ENCODE measurements at places on chromosomes 13 and 19.

DNA sequence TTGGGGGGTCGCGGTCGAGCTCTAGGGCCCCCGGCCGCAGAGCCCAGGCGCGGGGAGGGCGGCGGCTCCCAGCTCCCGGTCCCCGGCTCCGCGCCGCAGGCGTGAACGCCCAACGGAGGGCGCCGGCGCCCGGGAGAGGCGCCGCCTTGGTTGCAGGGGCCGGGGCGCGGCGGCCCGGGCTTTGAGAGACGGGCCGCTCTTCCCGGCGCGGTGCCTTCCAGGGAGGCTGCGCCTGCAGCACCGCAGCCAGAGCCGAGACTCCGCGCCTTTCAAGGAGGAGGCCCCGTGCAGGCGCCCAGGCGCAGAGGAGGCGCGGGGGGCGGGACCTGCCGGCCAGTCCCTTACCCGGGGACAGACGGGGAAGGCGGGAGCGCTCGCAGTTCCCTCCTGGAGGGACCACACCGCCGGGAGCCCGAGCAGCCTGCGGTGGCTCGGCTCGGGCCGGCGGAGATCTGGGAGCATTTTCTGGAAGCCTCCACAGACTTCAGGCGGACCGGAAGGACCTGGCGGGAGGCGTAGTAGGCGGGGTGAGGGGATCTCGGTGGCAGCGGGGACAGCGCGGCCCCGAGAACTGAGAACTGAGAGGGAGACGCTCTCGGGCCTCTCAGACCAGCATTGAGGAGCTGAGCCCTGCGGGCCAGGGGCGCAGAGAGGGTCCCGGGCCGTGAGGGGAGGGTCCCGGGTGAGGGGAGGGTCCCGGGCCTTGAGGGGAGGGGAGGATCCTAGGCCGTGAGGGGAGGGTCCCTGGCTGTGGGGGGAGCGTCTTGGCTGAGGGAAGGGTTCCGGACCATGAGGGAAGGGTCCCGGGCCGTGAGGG, 25.5 kb upstream of the MCF2L start:
- no peak for DNase-seq

GRCh38 chr19:12841094-12841493, 2.8 kb downstream of the MAST1 start:
- DNase-seq, result no peak

DNA sequence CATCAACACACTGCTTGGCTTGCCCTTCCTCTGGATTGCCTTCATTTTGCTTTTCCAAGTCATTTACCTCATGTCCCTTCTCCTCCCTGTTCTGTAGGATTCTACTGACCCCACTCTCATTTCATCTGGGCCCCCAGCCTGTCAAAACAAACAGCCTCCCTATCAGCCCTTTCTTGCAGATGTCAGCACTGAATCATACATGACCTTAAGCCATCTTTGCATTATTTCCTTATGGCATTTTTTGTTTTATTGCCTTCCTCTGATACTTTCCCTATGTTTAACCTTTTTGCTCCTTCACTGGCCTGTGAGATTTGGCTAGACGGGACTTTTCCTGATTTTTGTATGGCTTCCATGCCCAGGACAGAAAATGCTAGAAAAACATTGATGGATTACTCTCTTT, 8.7 kb downstream of the LRCH1 start:
- no peak for DNase-seq

- no peak for DNase-seq
These were observed 4.4 kb downstream of the CCDC61 start for GRCh38 chr19:45999653-46000121.

GRCh38 chr13:58085819-58086218, 454.3 kb downstream of the PCDH17 start:
- no peak for DNase-seq

DNA sequence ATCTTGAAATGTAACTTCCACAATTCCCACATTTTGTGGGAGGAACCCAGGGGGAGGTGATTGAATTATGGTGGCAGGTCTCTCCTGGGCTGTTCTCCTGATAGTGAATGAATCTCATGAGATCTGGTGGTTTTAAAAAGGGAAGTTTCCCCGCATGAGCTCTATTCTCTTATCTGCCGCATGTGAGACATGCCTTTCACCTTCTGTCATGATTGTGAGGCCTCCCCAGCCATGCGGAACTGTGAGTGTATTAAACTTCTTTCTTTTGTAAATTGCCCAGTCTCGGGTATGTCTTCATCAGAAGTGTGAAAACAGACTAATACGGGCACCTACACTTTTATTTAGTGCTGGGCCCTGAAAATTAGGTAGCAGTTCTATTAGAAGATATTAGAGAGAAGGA, 45.8 kb downstream of the TNFSF13B start:
- no peak for DNase-seq

DNA sequence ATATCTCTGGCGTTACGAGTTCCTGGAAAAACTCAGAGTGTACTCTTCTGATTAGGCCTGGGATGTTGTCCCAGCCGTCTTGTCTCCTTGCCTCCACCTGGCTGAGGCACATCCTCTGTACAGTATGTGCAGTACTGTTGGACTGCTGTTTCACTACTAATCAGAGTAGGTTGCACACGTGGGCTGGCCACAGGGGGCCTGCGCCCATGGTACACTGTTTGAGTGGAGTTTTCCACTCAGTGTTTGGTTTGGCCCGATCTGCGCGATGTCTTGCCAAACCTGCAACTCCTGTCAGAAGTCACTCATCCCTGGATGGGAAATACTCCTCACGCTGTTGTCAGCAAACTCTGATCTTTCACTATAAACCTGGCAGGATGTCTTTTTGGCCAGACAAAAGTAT, 189.6 kb upstream of the CSNK1A1L start:
- DNase-seq, result no peak

DNA sequence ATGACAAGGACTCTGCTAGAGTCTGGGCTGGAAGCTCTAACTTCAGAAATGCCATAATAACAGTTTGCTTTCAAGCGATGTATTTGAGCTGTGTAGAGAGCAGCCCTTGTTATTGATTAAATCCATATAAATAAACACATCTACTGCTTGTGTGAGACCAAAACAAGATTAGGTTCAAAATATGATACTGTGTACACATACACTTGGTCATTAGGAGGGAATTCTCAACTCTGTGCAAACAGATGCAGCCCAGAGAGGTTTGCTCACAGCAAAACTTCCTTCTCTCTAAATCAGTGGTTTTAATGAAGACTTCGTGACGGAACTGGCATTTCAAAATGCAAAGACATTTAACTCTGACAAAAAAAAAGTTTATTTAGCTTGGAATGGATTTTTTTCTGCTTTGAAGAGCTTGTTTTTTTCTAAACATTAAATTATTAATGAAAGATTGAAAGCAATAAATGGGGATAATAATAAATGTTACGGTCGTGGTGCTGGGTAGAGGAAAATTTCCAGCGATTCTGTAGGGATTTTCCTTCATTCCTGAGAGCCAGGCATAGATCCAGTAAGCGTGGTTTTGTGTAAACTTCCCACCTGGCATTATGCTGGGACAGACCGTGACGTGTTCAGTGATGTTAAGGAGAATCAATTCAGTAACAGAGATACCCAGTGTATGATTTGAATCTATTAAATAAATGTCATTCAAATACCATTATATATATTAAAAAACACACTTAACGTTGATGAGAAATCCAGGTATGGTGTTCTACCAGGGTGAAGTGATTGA, 213.7 kb downstream of the TEX29 start:
- DNase-seq, result no peak

DNA sequence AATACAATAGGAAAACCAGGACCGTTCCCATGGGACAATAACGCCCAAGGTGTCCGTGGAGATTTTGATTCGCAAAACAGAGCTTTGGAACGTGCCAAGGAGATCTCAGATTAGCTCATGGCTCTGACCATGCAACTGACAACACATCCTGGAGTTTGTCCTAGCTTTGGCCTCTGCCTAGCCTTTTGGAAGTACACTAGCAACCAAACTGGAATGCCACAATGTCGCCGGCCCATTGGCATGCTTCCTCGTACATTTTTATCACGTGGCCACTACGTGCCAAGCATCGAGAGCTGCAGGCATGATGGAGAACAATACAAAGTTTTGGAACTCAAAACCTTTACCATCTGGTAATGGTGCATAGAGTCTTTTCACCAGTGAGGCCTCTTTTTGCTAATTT, 256.5 kb downstream of the DCLK1 start:
- DNase-seq, result no peak

- no peak for DNase-seq
These were observed 63.1 kb downstream of the SLITRK1 start for GRCh38 chr13:83819156-83819555.

DNA sequence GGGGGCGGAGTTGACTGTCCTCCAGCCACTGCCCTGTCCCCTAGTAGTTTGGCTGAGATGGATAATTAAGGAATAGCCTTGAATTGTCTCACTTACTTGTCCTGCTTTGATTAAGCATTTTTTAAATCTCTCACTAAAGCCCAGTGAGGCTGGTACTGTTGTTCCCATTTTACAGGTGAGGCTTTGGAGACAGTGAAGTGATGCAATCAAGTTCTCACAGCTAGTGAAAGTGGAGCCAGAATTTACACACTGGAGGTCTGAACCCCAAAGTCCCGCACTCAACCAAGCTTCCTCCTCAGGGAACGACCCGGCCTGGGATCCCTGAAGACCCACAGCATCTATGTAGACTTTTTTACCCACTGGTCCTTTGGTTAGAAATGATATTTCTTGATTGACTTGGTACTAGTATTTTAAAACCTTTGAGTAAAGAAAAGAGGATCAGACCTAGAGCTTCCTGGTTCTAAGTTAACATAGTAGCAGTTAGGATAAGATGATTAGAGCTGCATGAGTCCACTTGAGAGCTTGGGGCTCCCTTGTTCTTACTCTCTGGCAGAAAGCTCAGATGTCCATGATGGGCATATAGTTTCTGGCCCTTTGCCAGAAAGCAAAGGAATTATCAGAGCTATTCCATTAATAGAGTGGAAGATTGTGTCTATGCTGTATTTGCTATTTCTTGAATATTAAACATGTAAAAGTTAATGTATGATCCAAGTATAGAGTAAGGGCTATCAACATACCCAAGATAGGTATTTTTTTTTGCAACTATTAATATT, 154.3 kb downstream of the LMO7 start:
- no peak for DNase-seq

- no peak for DNase-seq
These were observed 63.2 kb upstream of the RGCC start for GRCh38 chr13:41394166-41394565.

DNA sequence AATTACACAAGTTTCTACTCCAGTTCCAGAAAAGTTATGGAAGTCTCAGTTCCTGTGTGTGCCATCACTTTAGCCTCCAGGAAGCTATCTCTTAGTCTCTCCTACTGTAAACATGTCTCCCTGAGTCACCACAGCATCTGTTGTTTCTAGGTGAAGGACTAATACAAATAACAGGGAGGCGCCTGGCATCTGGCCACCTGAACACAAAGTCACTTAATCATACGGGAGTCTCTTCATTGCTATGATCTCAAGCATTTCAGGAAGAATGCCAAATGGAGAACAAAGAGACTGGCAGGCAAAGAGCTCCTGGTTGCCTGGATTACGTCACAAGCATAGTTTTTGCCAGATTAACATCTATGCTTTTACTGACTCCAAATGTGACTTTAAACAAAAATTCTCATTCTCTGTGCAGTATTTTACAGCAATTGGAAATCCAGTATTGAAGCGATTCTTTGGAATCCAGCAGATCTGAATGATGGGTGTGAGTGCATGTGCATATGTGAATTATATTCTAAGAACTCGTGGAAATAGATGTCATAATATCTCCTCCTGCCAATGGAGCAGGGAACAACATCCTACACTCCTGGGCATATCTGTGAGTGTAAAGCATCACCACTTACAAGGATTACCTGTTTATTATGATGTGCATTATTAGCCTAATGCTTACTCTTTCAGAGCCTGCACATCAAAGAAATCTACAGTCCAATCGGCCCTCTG, 572.8 kb downstream of the PCDH9 start:
- DNase-seq, result no peak

DNA sequence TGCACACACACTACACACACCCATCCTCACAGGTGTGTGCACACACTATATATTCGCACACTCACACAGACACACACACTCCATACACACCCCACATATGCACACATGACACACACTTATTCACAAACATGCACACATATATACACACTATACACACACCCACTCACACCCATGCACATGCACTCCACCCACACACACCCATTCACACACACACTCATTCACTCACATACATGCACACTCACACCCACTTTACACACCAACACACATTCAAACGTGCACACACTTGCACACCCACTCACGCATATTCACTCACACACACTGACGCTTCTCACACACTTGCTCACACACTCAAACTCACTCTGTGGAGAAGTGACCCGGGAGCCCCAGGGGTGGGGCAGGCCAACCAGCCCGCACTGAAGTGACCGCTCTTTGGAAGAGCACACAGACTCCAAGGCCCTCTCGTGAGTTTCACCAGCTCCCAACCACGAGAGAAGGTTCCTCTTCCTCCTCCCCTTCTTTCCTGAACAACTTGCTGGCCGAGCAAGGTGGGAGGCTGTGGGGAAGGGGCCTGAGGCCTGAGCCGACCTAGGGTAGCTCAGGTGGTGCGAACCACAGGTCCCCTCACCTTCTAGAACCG, 86.1 kb upstream of the TM9SF2 start:
- no peak for DNase-seq

DNA sequence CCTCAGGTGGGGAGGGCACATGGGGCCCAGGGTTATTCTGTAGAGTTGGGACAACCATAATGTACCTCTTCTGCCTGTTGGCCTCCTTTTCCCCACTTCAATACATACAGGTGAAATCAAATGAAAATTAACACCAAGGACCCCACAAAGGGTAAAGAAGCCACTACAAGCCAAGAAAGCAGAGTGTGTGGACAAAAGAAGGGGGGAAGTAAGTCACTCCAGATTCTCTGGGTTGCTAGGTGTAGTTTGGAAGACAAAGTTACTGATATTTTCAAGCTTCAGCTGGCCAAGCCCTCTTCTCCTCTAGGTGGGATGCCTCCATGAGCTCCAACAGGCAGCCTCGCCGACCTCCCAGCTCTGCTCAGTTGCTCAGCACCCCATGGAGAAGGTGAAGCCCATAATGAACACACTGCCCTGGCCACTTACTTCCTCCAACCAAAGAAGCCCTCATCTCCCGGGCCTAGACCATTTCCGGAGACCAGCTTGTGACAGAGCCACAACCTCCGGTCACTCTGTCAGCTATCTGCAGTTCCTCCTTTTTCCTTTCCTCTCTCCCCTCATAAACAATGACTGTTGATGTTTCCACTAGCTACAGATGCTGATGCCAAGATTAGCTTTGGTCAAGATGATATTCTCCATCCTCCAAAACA, 66.8 kb upstream of the MED4 start:
- DNase-seq, result no peak

GRCh38 chr19:18853755-18854427, 22.1 kb downstream of the UPF1 start:
- DNase-seq, result no peak

All from activated CD8-positive, alpha-beta memory T cell treated with anti-CD3 and anti-CD28 coated beads for 1 hour (primary cell).